ENCODE measurements at places on chromosomes 13 and 19.

DNA sequence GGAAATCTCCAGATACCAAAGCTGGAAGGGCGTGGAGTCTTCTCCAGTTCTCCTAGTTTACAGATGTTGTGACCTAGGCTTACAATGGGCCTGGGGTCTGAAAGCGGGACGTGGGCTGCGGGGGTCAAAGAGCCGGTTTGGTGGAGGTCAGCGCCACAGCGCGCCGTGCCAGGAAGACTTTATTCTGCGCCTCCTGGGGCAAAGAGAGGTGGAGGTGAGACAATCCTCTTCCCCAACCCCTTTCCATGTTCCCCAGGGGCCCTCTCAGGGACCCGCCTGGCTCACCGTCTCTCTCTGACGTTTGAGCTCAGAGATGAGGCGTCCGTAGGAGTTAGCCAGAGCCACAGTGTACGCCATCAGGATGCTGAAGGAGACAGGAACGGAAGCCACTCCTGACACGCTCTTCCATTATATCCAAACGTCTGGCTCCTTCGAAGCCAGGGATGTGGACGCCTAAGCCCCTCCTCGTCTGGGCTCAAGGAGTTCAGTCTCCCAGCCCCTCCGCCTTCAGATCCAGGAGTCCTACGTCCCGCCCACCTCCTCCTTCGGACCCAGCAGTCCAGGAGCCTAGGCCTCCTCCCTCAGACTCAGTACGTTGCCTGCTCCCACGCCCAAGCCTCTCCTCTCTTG is 776 bp upstream of the LENG1 start:
- DNase-seq: no peak

GRCh38 chr13:51688937-51689662 is 104.8 kb downstream of the WDFY2 start:
- no peak for DNase-seq

DNA sequence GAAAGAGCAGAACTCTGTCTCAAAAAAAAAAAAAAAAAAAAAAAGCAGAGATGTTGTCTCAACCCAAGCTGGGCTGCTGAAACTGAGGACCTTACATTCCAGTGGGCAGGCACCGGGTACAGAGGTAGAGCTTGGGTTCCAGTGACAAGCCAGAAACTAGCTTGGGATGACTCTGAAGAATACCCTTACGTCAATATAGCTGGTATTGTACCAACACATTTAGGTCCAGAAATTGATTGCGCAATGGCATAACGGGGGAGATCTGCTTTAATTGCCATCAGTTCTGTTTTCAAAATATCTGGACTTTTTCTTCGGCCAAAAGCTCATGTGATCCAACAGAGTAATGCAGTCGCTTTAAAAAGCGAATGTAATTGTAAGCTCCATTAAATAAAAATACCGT is 103.1 kb upstream of the UBL3 start:
- no peak for DNase-seq

DNA sequence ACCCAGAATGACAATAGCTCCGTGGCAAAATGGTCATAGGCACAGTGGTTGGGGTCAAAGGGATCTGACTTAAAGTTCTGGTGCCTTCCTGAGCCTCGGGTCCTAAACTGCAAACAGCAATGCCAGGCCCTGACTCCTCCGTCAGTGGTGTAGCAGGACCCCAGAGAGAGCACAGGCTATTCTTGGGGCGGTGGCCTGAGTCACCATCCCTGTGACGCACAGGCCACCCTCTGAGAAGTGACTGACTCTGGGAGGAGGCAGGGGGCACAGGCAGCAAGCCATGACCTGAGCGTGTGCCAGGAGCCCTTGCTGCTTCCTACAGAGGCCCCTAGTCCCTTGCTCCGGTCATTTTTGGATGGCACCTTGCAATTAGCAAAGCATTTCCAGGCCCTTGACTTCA is 18.7 kb downstream of the PLVAP start:
- no peak for DNase-seq

GRCh38 chr19:12867120-12868099 is 13.8 kb downstream of the DNASE2 start:
- no peak for DNase-seq
